ENCODE measurements at places on chromosomes 11 and 22.

- no peak for DNase-seq
Observed at GRCh38 chr11:112922606-112923005, 38.6 kb upstream of the NCAM1 start.

- no peak for DNase-seq
Observed at GRCh38 chr11:44994753-44995152, 44.1 kb upstream of the TP53I11 start.

- DNase-seq = no peak
Observed at GRCh38 chr22:49911881-49912625, 6.2 kb downstream of the ALG12 start.

DNA sequence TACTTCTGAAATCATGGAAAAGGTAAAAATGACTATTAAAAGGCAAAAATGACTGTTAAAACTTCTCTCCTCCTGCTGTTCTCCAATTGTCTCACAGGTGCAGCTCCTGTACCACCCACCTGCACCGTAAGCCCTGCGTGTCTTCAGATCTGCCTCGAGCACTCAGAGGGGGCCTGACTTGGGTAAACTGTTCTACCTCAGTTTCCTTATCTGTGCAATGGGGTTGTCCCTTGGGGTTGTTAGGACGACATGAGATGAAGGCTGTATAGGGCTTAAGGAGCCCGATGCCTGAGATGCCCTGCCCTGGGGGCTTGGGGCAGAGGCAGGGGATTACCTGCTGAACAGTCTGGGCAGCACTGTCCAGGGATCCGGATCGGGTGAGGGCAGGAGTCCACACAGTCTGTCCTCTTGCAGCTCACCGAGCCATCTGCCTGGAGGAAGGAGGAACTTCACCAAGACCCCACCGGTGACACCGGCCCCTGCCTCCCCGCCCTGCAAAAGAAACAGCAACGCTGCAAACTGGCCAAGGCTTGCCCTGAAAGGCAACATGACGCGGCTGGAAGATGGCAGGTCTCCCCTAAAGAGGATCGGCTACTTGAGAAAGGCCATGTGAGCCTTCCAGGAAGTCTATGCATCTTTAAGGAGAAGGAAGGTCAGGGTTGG, 26.4 kb downstream of the VWCE start:
- no peak for DNase-seq

DNA sequence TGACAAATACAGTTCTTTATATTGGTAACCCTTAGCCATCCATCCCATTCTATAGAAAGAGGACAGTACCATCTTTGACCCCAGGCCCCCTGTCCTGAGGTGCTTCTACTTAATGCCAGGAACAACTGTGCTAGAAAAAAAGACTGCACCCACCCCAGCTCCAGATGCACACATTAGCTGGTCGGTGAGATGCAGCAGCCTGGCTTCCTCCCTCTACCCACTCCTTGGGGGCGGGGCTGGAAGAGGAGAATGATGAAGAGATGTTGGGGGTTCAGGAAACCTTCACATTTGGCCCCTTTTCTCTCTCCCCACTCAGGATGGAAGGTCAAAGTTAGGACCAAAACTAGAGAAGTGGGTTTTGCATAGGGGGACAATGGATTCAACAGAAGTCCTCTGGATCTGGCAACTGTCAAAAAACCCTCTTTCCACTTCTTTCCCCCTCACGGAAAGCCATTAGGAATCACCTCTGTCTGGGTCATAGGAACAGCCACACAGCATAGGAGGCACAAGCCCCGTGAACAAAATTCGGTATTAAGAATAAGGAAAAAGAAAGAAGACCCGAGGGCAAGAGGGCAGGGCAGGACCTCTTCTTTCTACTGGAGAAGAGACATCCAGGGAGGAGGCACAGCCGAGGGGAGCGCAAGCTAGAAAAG, 755 bp downstream of the NRIP3 start:
- no peak for DNase-seq

GRCh38 chr11:134126217-134126822, 57.4 kb downstream of the JAM3 start:
- DNase-seq = peak; percentile 74

GRCh38 chr22:49959782-49960158, 802 bp upstream of the PIM3 start:
- no peak for DNase-seq

GRCh38 chr22:46734830-46735453, 3.1 kb downstream of the CERK start:
- DNase-seq = no peak

Data from fibroblast of pulmonary artery (primary cell).